Hematopoietic multipotent progenitor cell (in vitro differentiated cells): ENCODE measurements at places on chromosomes 3 and 15.

DNA sequence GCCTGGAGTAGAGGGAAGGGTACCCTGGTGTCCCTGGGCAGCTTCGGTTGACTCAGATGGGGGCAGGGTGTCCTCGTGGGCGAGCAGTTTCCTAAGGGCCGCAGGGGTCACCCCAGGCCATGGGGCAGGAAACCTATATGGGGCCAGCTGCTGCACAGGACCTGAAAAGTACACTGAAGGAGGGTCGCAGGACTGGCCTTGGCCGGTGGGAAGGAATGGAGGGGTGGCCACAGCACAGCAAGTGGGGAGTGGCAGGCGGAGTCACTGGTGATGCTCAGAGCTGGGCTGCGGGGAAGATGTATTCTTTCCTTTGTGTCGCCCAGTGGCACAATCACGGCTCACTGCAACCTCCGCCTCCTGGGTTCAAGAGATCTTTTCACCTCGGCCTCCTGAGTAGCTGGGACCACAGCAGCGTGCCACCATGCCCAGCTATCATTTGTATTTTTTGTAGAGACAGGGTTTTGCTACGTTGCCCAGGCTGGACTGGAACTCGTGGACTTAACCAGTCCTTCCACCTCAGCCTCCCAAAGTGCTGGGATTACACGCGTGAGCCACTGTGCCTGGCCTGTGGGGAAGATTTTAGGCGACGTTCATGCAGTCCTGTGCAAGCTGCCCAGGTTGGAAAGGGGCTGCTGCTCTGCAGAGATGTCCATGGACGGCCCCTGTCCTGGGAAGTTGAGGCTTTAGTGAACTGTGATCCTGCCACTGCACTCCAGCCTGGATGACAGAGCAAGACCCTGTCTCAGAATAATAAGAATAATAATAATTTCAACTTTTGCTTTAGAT, 57.2 kb downstream of the EFCAB12 start:
- DNase-seq: no peak

DNA sequence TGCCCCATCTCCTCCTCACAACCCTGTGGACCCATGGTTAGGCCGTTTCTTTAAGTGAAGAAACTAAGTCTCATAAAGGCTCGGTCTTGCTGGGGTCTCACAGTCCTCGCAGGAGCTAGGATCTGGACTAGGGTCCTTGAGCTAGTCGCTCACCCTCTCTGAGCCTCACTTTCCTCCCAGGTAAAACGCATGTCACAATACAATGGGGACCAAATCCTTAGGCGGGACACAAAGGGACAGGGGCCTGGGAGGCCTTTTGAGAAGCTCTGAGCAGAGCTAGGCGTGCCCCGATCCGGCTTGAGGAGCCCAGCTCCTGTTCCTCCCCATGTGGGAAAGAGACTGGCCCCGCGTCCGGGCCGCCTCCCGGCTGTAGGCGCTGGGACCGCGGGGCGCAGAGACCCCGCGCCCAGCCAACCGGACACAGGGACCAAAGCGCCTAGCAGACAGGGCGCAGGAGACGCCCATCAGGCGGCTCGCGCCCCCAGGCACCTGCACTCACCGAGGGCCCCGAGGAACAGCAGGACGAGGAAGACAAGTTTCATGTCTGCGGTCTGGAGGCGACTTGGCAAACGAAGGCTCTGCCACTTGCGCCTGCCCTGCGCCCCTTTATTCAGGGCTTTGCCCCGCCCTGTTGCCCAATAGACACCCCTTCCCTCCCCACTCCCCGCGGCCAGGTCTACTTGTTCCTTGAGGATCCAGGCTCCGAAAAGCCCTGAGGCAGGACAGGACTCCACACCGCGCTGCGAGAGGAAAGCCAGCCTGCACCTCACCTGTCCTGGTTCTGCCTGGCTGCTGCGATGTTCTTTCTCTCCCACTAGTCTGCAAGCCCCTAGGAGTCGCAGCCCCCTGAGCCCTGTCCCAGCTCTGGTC, at the start of gene LTF:
LTF (minus strand) TSS at position 580 of the 870 bp plus-strand sequence; CDS start at position 542, 38 bp downstream.
- DNase-seq: no peak

GRCh38 chr3:157637866-157638265, 134.7 kb upstream of the VEPH1 start:
- no peak for DNase-seq

GRCh38 chr3:34851137-34851536, 788.2 kb upstream of the ARPP21 start:
- DNase-seq: no peak

DNA sequence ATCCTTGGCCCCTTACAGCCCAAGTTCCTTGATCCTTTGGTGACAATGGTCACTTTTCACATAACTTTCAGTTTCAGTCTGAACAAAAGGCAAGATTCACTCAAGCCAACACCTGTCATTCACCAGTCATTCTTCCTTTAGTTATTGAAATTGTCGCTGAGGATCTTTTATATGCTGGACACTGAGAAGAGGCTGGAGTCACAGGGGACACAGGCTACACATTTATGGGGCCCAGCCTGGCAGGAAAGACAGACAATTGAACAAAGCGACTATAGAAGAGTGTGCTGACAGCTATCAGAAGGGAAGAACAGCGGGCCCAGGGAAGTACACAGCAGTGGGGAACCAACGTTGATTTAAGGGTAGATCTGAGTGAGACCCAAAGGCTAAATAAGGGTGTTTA, 69.8 kb upstream of the PROK2 start:
- no peak for DNase-seq

DNA sequence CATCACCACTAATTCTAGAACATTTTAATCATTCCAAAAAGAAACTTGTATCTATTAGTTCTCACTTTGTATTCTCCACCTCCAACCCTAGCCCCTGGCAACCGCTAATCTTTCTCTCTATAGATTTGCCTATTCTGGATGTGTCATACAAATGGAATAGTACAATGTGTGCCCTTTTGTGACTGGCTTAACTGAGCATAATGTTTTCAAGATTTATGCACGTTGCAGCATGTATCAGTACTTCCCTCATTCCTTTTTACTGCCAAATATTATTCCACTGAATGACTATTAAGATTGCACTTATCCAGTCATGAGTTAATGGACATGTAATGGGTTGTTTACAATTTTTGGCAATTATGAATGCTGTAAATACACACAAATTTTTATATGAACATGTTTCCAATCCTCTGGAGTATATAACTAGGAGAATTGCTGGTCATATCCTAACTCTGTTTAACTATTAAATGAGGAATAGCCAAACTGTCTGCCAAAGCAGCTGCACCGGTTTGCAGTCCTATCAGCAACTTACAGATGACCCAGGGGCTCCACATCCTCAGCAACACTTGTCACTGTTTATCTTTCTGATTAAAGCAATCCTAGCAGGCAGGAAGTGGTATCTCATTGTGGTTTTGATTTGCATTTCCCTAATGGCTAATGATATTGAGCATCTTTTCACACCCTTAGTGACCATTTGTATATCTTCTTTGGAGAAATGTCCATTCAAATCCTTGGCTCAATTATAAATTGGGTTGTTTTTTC, 42.9 kb downstream of the DCUN1D1 start:
- DNase-seq: peak; percentile 53

DNA sequence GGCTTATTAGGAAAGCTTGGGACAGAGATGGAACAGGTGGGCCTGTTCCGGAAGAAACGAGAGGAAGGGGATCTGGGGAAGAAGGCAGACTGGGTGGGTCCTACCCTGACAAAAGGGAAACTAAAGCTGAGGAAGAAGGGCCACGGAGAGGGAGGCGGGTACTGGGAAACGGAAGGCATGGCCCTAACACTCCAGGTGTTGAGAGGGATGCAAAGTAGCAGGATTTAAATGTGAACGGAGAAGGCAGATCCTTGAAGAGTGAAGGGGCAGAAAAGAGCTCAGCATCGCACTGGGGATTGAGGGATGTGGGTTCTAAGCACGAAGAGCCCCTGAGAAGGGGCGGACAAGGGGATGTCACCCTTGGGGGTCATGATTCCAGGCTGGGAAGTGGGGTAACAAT, 735 bp downstream of the STIMATE start:
- DNase-seq: no peak

DNA sequence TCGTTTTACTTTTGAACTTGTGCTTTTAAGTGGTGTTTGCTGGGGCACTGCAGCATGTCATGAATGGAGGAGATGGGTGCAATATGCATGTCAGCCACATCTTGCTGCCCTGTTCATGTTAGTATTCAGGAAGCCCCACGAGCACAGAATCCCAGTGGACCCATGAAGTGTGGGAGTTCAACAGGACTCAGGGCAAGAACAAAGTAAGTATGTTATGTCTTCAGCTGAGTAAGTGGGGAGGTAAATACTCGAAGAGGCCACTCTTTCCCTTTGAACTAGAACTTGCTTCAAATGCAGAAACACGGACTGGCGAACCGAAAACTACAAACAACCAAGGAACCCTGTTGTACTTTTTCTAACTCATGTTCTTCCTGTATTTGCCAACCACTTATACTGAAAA, 23.4 kb downstream of the SOX14 start:
- no peak for DNase-seq

GRCh38 chr15:79519628-79520027, 87.5 kb downstream of the MINAR1 start:
- no peak for DNase-seq

GRCh38 chr15:27408428-27408827, 437.4 kb downstream of the GABRG3 start:
- no peak for DNase-seq

DNA sequence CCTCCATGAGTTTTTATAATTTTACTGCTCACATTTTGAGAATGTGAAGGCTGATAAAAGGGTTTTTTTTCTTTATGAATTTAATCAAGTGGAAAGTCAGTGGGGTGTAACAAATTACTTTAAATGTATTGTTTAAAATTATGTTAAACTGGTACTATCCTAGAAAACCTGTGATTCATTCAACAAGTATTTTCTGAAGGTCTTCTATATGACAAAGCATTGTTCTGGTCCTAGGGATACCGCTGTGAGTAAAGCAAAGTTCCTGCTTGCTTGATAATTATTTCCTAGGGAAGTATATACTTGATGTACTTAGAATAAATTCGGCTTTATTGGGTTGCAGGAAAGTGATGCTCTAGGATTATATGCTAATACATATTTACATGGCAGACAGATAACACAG, 152.8 kb upstream of the GOLGA6L4 start:
- no peak for DNase-seq

- no peak for DNase-seq
These were observed 159.0 kb upstream of the KCNH8 start for GRCh38 chr3:18989237-18989795.

- DNase-seq: no peak
These were observed 204.8 kb downstream of the CDIN1 start for GRCh38 chr15:36784098-36784670.

- DNase-seq: no peak
These were observed 43.1 kb downstream of the DNAJB8 start for GRCh38 chr3:128423525-128424147.

DNA sequence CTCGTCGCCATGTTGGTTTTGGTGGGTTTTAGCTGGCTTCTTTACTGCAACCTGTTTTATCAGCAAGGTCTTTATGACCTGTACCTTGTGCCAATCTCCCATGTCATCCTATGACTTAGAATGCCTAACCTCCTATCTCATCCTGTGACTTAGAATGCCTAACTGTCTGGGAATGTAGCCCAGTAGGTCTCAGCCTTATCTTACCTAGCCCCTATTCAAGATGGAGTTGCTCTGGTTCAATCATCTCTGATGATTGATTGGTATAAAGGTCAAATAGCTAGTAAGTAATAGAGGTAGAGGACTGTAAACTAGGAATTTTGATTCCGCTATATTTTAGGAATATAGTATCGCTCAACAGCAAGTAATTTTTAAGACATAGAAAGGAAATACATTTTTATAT, 1.3 kb upstream of the ACKR2 start:
- no peak for DNase-seq

DNA sequence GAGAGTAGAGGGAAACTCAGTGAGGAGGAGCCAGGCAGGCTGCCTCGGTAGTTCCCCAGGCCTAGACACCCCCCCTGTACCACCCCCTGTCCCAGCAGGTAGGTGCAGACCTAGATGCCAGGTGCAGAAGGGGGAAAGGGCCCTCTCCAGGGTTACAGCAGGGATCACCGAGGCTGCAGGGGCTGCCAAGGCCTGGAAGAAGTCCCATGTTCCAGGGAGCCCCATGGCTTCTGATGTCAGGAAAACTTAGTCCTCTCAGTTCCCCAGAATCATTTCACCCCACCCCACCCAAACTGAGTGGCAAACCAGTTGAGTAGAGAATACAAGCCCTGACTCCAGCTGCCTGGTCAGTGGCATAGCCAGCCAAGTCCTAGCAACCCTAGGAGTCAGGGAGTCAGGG, 7.4 kb upstream of the SEMA3B start:
- no peak for DNase-seq

DNA sequence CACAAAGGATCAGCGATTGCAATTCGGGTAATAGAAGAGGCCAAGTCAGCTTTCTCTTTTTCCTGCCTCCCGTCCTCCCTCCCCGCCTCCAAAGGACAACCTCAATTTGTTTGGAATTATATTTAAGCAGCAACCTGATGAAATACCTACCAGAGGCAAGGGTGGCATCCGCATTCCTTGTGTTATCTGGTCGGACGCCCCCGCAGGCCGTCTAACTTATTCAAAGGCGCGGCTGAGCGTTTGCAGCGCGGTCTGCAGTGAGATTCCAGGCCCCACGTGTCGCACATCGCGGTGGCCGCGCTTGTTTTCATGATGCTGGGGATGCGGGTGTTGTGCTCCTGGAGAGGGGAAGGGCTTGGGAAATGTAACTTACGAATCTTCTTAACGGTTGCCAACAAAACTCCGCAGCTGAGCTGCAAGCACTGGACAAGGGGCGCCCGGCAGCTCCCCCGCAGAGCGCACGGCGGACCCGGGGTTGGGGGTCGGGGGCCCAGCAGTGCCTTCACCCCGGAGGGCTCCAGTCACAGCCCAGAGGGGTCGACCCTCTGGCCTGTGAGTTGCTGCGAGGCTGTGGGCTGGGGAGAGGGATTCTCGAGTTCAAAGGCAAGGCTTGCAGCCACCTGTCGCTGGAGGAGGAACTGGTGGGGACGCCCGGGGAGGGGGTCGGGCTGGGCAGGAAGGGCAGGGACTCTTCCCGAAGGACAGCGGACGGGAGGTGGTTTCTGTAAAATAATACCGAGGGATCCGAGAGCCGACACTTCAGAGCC, 20.5 kb upstream of the RGMA start:
- DNase-seq: no peak

DNA sequence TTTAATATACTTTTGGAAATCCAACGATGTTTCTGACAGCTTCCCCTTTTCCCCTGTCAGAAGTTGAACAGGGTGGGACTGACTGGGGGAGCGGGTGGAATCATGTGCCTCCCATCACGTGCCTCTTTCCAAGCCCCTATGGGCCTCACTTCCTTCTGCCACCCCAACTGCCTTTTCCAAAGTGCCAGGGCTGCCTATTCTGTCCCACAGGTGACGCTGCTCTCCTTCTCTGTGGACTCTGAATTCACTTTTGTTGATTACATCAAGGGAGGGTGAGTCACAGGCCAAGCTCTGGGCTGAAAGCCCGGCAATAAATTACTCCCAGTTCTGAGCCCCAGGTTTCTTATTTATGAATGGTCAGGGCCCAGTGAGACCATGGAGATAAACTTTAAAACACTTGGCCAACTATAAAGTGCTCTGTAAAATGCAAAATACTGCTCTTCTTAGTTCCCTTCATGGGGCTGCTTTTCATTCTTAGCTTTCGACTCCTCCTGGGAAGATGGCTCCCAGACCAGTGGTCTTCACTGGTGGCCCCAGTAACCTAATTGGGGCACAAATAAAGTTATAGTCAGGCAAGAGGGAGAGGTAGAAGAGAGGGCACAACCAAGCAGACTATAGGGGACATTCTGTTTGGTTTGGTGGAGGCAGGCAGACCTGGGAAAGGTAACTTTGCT, 12.3 kb downstream of the CPNE9 start:
- peak; percentile 91 for DNase-seq

- no peak for DNase-seq
These were observed 35.1 kb upstream of the FRMD4B start for GRCh38 chr3:69420781-69421520.

- no peak for DNase-seq
These were observed 16.4 kb upstream of the FURIN start for GRCh38 chr15:90851940-90852339.
